ENCODE measurements at places on chromosomes 12 and 14. TPM values are rescaled to one million over a fixed set of nuclear protein-coding genes. Genes with fewer than 3 reads are reported as not detected.

Gene MANSC4
- total RNA-seq, result not detected

GRCh38 chr14:37019488-37019887 lies 152.9 kb downstream of the SLC25A21 start:
- H3K36me3 ChIP-seq, result no peaks in the 10 kb centered on the region
- no peak for DNase-seq
- no peak overlapping the region for H3K4me3 ChIP-seq
- no peaks in the 10 kb centered on the region for H3K27me3 ChIP-seq

DNA sequence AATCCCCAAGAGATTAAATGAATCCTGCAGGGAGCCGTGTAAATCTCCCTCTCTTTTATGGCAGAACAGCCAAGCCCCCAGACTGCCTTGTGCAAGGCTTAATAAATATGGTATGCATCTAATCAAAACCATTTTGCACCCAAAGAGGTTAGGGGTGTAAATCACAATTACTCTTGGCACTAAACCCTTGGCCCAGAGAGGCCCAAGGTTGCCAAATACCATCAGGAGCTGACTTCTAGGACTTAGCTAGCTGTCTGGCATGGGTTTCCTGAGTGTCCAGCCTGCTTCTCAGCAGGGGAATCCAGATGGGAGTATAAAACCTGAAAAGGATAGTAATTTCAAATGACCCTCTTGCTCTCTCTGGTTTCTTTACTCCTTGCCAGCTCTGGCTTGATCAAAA lies 610.4 kb downstream of the MED13L start:
- no peak overlapping the region for H3K27ac ChIP-seq
- no peak for DNase-seq
- H3K36me3 ChIP-seq, result no peaks in the 10 kb centered on the region
- H3K27me3 ChIP-seq, result no peaks in the 10 kb centered on the region
- H3K4me3 ChIP-seq, result no peak overlapping the region
- H3K4me1 ChIP-seq, result no peaks in the 10 kb centered on the region

GRCh38 chr12:50862316-50862715 lies 19.6 kb downstream of the TMPRSS12 start:
- H3K4me1 ChIP-seq, result no peaks in the 10 kb centered on the region
- no peaks in the 10 kb centered on the region for H3K27me3 ChIP-seq
- H3K27ac ChIP-seq, result no peak overlapping the region
- H3K36me3 ChIP-seq, result no peaks in the 10 kb centered on the region

- no peaks in the 10 kb centered on the region for H3K36me3 ChIP-seq
- no peaks in the 10 kb centered on the region for H3K4me1 ChIP-seq
- DNase-seq, result no peak
- H3K4me3 ChIP-seq, result no peak overlapping the region
- no peaks in the 10 kb centered on the region for H3K27me3 ChIP-seq
These were observed 58.4 kb downstream of the NELL2 start for GRCh38 chr12:44817687-44818086.

All from right atrium auricular region (tissue), 2 donors.